ENCODE measurements at places on chromosomes 3 and 15.

DNA sequence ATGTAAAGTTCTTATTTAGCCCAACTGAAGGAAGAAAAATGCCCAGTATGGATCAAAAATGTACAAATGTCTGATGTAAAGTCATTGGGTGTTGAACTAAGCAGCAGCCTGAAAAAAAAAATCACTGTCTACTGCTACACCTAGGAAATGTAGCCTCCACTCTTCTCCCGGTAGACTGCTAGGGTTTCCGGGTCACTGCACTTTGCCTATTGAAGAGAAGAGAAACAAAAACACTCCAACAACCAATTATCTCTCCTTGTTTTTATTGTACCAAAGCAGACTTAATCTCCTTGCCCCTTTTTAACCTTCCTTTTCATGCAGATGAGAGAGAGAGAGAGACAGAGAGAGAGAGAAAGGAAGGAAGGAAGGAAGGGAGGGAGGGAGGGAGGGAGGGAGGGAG lies 140.2 kb upstream of the SETMAR start:
- DNase-seq, result no peak

- no peak for DNase-seq
Measured at GRCh38 chr15:90422936-90423335, 34.9 kb downstream of the IQGAP1 start.

DNA sequence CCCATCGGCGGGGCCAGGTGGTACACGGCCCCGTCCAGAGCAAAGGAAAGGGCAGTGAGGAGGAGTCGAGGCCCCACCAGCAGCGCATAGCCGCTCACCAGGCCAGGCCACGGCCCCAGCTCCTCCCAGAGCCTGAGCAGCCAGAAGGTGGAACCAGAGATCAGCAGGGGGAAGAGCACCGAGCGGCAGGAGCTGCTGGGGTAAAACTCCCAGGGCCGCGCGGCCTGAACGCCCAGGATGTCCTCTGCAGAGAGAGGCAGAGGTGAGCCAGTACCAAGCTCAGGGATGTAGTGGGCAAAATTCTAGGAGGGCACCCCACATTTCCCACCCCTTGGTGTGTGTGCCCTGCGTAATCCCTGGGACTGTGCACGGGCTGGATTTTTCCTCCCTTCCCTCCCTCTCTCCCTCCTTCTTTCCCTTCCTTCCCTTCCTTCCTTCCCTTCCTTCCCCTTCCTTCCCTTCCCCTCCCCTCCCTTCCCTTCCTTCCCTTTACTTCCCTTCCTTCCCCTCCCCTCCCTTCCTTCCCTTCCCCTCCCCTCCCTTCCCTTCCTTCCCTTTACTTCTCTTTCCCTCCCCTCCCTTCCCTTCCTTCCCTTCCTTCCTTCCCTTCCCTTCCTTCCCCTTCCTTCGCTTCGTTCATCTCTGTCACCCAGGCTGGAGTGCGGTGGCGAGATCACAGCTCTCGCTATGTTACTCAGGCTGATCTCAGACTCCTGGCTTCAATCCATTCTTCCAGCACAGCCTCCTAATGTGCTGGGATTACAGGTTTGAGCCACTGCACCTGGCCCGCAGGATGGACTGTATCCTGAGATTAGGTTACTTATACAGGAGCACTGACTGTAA lies 6.3 kb upstream of the NCBP2 start:
- peak; percentile 15 for DNase-seq

DNA sequence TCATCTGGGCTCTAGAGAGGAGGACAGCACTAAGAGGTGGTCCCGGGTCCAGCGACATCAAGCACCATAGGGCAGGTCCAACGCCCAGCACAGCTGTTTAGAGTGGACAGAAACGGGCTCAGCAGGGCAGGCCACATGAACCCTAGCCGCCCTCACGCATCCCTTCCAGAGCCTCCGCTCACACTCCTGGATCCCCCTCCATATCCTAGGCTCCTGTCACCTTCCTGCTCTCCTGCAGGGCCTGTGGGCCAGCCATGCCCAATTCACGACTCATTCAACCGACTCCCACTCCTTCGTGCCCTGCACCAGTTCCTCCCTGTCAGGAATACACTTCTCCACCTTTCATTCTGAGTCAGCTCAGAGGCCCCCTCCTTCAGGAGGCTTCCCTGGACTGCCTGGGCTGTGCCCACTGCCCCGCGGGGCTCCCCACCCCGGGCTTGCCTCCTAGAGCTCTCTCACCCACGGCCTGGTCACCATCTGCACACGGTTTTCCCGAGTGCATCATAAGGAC lies 90.2 kb downstream of the LINGO1 start:
- no peak for DNase-seq

GRCh38 chr3:71050166-71050537 lies 533.4 kb downstream of the FOXP1 start:
- DNase-seq, result no peak

DNA sequence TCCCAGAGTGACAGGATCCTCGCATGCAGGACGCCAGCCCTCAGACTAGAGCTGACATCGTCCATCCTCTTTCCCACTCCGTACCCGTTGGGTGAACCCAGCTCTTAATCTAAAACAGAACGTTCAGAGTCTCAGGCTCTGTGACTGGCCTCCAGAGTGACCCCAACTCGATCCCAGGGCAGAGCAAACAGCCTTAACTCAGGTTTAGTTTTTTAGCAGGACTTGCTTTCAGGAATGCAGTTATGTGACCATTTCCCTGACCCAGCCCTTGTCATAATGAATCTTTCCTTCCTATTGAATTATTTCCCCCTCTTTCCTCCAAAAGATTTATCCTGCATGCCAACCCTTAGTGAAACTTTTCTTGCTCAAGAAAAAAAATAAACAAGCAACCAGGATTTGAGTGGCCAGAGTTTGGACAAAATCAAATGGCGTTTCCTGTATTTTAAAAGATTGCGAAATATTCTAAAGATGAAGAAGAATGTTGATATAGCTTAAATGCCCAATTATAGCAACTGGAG lies 47.8 kb upstream of the RARB start:
- DNase-seq, result no peak

- DNase-seq, result no peak
Measured at GRCh38 chr3:73653351-73653750, 28.6 kb upstream of the PDZRN3 start.
